Activated B cell treated with CpG ODN at 0.5 μM for 24 hours (primary cell): ENCODE measurements at places on chromosomes 5 and 9.

- no peak for DNase-seq
These were observed 598.4 kb downstream of the CHSY3 start for GRCh38 chr5:130502702-130503101.

DNA sequence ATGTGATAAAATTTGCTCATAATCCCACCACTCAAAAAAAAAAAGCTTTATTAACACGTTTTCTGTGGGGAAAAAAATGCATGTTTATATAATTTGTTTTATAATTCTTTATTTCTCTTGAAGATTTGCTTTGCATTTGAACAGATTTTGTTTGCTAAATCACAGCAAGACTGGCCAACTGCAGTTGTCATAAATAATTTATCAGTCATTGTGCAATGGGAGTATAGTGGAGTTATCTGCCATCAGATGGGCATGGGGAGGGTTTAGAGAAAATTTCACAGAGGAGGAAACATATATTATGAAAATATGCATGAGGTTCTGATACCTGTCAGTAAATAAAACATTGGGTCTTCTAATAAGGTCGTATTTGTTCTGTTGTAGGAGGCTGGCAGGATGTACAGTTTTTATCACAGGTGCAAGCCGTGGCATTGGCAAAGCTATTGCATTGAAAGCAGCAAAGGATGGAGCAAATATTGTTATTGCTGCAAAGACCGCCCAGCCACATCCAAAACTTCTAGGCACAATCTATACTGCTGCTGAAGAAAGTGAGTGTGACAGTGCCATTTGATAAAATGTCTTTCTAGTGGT lies 23.8 kb downstream of the HSDL2 start:
- DNase-seq = no peak

- no peak for DNase-seq
These were observed 226.0 kb downstream of the GAS1 start for GRCh38 chr9:86721226-86721781.

GRCh38 chr5:126334760-126335159 lies 88.4 kb upstream of the GRAMD2B start:
- DNase-seq = no peak

GRCh38 chr5:160434022-160434531 lies 12.4 kb downstream of the PTTG1 start:
- peak; percentile 59 for DNase-seq

DNA sequence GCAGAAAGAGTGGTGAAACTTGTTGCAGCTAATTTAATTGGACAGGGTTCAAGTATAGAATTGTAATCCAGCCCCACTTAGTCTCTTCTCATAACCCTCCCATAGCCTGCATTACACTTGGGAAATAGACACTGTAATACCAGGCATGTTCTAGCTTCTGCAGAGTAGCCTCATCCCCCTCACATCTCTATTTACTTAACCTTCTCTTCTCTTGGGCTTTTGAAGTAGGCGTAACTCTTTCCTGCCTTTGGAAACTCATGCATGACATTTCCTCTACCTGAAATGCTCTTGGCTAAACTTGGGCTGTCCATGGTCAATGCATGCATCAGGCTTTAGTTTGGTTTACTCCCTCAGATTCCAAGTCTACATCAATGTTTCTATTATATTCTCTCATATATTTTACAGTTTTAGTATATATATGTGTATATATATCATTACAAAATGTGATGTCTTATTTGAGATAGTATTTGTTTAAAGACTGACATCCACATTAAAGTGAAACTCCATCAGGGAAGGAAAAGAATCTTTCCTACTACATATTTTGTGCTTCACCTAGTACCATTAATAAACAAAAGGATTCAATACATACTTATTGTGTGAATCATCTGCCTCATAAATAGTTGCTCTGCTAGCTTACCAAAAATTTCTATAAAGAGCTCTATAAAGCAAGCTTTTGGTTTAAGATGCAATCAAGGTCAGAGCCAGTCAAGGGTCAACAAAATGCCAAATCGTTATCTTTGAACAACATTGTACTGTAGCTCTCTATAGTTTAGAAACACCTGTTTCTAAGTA lies 1158.0 kb downstream of the MAT2B start:
- no peak for DNase-seq

DNA sequence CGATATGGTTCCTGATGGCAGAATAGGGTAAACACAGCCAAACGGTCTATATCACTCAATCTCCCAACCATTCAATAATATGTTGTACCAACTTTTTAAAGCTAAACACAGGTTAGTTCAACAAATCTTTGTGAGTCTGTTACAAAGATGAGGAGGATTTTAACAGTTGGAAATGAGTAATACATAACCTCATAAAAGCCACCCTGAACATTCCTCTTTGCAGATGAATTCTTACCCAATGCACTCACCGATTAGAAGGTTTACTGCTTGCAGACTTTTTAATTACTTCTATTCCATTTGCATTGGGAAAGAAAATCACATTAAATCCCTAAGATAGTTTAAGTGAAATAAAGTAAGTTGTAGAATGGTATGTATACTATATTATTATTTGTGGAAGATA lies 23.3 kb upstream of the TRMT10B start:
- DNase-seq = no peak

DNA sequence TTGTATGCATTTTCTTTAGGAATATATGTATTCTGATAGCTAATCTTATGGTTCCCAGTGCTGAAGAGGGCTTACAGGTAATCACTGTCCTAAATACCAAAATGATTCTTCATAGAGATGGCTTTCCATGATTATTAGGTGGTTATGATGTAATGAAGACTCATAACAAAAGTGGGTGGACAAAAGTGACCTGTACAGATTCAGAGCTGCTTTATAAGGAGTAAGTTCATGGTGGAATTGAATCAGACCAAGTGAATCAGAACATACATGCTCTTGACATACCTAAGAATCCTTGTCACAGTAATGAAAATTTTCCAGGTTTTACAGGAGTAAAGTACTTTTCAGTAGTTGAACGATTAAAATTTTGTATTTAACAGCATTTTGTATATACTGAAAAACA lies 105.6 kb downstream of the NIPBL start:
- no peak for DNase-seq

DNA sequence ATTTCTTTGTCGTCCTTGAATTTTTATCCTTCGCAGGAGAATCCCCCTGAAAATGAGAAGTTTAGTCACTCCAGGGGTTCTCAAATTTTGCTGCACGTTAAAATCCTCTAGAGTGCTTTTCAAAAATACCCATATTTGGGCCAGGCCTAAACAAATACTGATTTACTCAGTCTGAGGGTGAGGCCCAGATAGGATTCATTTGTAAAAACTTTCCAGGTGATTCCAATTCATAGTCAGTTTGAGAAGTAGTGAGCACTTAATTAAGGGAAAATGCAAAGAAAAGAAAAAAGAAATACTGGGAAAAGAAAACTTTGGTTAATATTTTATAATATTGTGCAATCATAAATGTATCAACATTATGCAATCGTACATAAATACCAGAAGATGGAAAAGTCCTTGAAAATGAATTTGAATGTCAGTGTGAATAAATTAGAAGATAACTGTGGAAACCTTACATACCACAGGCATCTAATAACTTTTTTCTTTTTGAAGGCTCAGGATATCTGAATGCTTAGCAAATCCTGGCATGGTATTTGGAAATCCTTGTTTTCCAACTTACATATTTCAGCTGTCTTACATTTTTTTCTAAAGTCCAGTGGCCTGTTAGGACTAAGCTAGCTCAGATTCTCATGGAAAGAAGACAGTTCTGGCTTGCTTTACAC lies 116.5 kb upstream of the DAPK1 start:
- no peak for DNase-seq

DNA sequence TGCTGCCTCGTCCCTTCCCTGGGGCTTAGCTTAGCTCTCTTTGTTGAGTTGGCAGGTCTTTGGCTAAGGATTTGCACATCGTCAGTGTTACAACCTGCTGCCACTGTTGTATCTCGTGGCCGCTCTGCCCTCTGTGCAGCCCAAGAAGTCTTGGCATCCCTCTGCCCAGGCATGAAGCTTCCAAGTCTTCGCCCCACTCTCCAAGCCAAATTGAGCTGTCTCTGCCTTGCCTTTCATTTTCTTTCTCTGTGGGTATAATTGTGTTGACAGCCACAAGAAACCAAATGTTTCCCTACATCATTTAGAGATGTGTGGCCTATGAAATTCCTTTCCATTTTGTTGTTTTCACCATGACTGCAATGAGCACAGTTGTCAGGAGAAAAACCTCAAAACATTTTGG lies 29.6 kb upstream of the MED27 start:
- DNase-seq = no peak

DNA sequence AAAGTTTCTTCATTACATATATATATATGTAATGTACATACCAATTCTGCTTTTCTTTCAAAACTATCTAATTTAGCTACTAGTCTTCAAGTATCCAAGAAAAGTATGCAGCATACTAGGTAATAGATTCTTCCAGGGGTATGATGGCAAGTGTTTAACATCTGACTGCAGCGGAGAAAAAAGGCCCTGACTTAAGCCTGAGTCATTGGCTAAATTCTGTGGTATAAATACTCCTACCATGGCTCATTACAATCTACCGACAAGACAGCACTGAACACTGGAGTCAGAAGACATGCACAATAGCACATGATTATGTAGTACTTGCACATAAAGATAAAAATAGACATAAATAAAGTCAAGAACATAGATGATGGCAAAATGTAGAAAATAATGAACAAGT lies 439.9 kb downstream of the BRINP1 start:
- DNase-seq = no peak

- DNase-seq = no peak
These were observed 97.4 kb downstream of the DAB2IP start for GRCh38 chr9:121748727-121749423.

DNA sequence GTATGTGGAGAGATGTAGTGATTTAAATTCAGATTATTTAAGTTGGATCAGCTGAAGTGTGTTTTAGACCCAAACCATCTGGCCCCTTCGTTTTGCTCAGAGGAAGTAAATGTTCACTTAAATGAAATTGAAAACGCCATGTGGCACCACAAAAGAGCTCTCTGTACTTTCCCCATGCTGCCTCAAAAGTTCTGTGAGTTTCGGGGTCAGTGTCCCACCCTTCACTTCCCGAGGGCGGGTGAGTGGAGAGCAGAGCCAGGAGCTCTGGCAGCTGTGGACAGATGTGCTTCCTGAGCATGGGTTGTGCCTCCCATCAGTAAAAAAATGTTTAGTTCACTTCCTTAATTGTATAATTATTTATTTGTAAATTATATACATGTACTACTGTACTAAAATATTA lies 48.4 kb downstream of the PSD2 start:
- DNase-seq = no peak

GRCh38 chr9:20837166-20837565 lies 153.1 kb downstream of the FOCAD start:
- no peak for DNase-seq

GRCh38 chr5:6218116-6218515 lies 160.2 kb downstream of the MED10 start:
- DNase-seq = no peak

- no peak for DNase-seq
These were observed 18.1 kb upstream of the SSBP2 start for GRCh38 chr5:81768935-81769452.

DNA sequence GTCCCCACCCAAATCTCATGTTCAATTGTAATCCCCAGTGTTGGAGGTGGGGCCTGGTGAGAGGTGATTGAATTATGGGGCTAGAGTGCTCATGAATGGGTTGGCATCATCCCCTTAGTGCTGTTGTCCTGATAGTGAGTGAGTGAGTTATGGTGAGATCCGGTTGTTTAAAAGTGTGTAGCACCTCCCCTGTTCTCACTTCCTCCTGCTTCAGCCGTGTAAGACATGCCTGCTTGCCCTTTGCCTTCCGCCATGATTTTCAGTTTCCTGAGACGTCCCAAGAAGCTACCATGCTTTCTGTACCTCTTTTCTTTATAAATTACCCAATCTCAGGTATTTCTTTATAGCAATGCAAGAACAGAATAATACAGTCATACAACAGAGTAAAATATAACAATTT lies 742 bp upstream of the LECT2 start:
- DNase-seq = no peak

DNA sequence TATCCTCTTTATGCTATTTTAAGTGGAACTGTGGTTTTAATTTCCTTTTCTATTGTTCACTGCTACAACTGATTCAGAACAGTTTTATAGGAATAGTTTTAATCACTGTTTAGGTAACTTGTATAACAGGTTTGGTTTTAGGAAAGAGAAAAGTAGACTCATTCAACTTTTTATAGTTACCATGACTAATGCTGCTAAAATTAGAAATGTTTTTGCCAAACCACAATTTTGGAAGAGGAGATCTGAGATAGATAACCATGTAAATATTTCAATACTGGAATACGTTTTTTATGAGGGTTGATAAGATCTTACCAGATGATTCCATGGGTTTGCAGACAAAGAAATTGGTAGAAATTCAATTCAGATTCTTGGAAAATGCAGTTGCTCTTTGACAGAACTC lies 404.6 kb upstream of the ARRDC3 start:
- DNase-seq = no peak

- no peak for DNase-seq
These were observed 54.4 kb upstream of the SH3PXD2B start for GRCh38 chr5:172508471-172509404.

- DNase-seq = no peak
These were observed 377.9 kb downstream of the ENC1 start for GRCh38 chr5:74262544-74263207.
